ENCODE measurements at places on chromosomes 11 and 22.

GRCh38 chr11:18264035-18264434 is 2.0 kb upstream of the SAA1 start:
- no peak for DNase-seq

DNA sequence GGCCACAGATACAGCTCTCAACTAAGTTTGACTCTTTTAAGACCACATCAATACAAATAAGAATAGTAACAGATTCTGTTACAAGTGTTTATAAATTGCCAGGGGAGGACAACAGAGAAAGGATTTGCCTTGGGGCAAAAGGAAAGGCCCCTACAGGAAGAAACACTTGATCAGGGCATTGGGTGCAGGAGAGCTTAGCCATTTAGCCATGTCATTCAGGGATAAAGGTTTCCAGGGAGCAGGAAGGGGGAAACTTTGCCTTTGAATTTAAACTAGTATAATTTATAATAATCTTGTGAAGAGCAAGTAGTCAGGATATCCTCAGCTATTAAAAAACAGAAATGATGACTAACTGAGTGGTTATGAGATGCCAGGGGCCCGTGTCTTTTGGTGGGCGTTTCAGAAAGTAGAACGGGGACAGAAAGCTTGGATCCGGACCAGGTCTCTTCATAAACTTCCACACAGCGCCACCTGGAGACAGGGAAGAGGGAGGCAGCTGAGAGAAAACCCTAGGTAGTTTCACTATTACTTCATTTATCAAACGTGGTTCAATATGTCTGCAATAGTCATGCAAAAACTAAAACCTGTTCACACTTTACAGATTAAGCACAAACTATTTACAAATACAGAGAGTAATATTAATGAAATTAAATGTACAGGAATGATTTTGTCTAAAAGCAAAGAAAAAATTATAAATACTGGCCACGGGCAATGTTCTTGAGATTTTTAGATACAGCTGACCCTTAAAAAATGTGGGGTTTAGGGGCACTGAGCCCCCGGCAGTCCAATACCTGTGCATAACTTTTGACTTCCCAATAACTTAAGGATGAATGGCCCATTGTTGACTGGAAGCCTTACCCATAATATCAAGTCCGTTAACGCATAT is 11.0 kb upstream of the SLC5A4 start:
- peak; percentile 5 for DNase-seq

DNA sequence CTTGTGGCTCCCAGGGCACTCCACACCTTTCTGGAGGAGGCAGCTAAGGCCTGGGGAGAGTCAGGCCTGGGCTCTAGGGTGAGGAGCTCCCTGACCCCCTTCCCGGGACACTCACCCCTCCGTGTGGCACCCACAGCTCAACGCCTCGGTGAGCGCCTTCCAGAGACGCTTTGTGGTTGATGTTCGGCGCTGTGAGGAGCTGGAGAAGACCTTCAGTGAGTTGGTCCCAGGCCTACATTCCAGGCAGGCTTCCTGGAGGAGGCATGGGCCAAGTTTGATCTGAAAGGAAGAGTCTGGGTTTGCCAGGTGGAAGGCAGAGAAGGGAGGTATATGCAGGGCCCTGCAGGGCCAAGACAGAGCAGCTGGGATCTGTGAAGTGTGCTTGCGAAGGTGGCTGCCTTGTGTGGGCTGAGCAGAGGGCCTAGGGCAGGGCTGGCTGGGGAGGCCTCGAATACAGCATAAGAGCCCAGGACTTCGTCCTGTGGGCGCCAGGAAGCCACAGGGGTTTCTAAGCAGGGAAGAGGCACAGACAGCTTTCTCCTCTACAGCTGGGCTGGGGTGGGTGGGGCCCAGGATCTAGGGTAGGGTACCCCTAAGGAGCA is 2.9 kb downstream of the TCIRG1 start:
- no peak for DNase-seq

- DNase-seq = no peak
Observed at GRCh38 chr11:126146454-126147192, 64.8 kb downstream of the RPUSD4 start.

GRCh38 chr11:130431331-130431773 is 2.9 kb upstream of the ADAMTS8 start:
- DNase-seq = peak; percentile 17

GRCh38 chr11:66183494-66184048 is 84.9 kb upstream of the RAB1B start:
- no peak for DNase-seq

- no peak for DNase-seq
Observed at GRCh38 chr11:1648653-1649420, 19.3 kb downstream of the KRTAP5-5 start.

DNA sequence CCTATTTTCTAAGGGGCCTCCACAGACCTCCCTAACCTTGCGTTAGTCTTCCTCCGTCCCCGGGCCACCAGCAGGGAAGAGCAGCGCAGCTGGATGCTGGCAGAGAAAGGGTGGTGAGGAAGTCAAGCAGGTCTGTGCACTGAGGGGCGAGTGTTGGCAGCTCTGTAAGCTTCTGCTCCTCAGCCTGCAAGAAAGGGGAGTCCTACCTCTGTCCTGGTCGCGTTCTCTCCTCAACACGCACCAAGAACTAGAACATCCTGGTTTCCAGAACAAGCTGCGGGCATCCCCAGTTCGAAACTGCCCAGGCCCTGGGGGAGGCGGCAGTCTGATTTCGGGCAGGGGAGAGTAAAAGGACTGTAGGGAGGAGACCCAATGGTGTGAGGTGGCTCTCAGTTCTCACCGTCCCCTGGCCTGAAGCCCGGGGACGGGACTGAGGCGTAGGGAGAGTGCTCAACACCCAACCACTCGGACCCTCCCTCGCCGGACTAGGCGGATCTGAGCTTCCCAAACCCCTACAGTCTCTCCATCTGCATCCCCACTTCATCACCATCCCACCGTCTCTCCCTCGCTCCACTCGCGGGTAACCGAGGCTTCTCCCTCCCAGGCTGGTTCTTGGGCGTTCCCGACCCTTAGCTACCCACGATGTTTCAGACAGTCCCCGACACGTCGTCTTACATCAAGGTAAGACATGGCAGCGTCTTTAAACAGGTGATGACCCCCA is 7.7 kb upstream of the FLI1 start:
- no peak for DNase-seq

GRCh38 chr22:22446517-22446916 is 62.0 kb downstream of the ZNF280B start:
- no peak for DNase-seq

- no peak for DNase-seq
Observed at GRCh38 chr22:44338177-44338810, 25.5 kb upstream of the SHISAL1 start.

DNA sequence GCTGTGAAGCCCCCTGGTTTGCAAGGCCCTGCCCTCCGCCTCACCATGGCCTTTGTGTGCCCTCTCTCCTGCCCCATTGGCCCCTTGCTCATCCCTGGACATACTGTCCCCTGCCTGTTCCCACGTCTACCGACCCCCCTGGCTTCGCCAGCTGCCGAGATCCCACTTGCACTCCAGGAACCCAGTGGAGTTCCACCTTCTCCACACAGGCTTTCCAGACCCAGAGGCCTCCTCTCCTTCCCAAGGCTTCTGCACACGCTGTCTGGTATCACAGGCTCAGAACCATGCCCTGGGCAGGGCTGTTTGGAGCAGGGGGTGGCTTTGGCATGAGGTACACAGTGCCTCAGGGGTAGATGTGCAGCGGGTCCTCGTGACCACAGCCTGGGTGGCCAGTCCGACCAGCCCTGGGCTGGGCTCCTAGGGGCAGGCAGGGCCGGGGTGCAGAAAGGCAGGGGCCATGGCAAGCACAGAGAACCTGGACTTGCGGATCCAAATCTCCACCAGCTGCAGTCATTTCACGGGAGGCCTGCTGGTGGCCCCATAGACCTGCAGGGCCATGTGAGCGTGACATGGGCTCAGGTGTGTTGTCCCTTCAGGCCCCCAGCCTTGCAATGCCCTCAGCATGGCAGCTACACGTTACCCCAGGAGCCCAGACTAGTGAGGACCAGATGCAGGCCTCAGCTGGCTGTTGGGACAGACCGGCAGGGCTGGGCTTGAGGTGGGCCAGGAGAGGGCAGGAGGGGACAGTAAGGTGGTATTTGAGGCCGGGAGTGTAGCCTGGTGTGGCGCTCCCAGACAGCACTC is 9.5 kb downstream of the GRK2 start:
- no peak for DNase-seq

GRCh38 chr11:2510626-2511402 is 66.0 kb downstream of the KCNQ1 start:
- DNase-seq = no peak

DNA sequence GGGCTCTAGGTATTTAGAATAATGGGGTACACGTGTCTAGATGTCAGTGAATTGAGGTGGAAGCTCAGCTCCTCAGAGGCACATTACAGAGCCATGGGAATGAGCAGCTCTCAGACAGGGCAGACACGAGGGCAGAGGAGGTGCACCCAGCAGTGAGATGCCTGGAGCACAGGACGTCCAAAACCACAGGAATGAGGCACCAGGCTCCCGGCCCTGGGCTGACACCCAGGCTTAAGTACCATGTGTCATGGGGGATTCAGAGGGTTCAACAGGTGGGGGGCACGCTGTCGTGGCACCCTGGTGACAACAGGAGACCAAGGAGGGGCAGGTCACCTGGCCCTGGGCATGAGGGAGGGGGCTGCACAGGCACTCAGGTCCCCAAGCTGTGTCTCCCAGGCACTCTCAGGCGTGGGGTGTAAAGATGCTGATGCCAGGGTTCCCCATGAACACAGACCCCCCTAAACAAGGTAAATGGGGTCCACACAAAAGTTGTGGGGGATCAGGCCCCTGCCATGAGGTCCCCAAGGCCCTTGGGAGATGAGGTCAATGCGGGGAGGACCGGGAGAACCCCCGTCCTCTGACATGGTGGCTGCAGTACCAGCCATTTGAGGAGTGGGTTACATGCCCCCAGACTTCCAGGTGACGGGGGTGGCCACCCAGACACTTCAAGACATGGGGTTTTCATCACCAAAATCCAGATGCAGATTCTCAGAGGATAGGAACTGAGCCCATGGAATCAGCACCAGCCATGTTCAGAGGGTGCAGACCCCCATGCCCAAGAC is 5.6 kb upstream of the SYT8 start:
- no peak for DNase-seq

DNA sequence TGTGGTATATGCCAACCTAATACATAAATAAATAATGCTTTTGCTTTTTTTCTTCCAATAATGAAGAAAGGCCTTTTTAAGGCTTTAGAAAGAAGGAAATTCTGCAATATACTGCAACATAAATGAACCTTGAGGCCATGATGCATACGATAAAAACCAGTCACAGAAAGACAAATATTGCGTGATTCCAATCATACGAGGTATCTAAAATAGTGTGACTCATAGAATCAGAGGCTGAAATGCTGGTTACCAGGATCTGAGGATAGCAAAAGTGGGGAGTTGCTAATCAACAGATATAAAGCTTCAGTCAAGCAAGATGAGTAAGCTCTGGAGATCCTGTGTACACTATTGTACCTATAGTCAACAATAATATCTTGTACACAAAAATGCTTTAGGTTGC is 24.2 kb downstream of the MS4A6A start:
- no peak for DNase-seq

GRCh38 chr22:33038131-33038772 is 19.9 kb downstream of the SYN3 start:
- no peak for DNase-seq

- no peak for DNase-seq
Observed at GRCh38 chr22:26853495-26853894, 196.1 kb downstream of the MIAT start.

GRCh38 chr11:925496-926301 is at the start of gene AP2A2:
TSS of gene AP2A2 (plus strand) at chr11:925870. CDS start at chr11:926022, 152 bp downstream.
- peak; percentile 66 for DNase-seq

DNA sequence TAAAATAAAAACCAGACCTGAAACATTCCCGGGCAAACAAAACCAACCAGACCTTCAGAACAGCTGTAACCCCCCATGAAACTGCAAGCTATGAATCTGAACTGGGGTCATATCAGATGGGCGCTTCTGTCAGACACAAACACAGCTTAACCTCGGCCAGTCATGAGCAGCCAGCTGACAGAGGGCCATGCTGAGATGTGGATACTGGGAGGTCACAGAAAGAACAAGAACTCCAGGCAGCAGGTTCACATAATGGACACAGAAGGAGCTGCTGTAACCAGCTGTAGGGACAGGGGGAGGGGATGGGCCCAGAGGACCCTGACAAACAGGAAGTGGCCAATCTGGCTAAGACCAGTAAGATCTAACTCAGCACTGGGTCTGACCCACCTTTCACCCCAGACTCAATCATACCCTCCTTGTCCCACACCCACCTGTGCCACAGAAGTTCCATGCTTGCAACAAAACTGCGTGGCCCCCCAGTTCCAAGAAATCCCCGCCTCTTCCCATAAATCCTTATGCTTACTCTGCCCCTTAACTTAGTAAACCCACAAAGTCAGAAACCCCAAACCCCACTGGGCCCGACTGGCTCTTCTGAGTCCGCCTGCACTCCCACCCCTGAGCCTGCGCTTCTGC is 4.0 kb downstream of the APOL4 start:
- DNase-seq = no peak

DNA sequence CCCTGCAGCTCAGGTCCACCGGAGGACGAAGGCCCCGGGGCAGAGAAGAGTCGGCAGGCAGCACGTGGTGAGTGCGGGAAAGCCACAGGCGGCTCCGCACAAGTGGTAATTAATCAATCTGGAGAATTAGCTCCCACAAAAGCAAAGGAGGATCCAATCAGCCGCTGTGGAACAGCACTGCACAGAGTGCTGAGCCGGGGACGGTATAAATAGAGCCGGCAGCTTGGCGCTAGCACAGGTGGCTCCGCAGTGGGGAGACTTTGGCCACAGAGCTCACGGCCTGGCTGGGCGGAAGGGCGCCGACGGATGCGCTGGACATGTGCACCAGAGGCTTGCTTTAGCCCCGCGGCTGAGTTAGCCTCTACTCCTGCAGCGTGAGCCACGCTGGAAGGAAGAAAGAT is 48.9 kb downstream of the IGSF9B start:
- DNase-seq = no peak

DNA sequence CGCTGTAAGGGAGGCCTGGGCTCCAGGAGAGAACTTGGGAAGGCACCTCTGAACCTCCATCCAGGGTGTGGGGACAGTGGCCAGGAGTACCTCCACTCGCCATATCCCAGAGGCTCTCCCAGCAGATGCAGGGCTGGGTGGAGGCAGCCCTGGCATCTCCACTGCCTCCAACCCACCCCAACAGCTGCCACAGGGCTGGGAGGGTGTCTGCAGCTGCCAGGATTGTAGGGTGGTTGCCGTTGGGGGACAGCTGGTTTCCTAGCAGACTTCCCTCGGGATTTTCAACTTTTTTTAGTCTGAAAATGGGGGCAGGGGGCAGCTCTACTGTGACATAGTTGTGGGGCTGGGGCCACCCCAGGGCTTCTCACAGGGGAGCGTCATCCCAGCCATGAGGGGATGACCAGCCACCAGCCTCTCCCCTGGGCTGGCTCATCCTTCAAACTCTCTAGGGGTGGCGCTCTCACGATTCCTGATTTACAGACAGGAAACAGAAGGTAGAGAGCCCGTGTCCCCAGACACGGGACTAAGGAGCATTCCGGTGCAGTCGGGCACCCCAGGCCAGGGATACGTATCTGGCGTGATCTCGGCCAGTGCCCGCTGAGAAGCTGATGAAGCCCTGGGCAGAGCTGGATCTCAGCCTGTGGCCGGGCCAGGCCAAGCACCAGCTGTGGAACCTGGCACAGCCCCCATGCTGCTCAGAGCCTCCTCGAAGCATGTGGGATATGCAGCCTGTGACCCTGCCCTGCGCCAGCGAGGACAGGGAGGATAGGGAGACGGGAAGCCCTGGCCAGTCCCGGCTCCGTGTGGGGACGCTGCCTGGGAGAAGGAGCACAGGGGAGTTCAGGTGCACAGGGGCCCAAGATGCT is 9.9 kb downstream of the PRR5 start:
- no peak for DNase-seq

Data from T1000 (cell line).